Osteocyte (in vitro differentiated cells): ENCODE measurements at places on chromosomes 5 and 9. TPM values are rescaled to one million over a fixed set of nuclear protein-coding genes. Genes with fewer than 3 reads are reported as not detected.

- DNase-seq = no peak
Measured at GRCh38 chr5:97627272-97627671, 444.2 kb upstream of the RIOK2 start.

DNA sequence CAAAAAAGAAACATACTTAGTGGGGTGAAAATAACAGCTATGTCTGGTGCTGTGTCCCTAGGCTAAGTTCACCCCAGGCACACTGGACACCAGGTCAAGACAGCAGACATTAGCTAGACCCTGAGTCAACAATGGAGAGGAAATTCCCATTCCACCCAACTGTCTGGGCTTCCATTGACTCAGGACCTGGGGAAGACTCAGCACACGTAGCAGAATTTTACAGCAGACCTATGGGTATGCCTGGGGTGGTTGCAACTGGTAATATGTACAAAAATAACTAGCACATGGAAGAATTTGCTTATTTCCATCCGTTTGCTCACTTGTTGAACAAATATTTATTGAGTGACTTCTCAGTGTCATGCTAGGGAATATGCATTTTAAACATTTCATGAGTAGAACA is 117.0 kb downstream of the GAS1 start:
- peak; percentile 27 for DNase-seq

ZDHHC11 gene
- 4.4 and 6.3 TPM in 2 replicates for total RNA-seq

DNA sequence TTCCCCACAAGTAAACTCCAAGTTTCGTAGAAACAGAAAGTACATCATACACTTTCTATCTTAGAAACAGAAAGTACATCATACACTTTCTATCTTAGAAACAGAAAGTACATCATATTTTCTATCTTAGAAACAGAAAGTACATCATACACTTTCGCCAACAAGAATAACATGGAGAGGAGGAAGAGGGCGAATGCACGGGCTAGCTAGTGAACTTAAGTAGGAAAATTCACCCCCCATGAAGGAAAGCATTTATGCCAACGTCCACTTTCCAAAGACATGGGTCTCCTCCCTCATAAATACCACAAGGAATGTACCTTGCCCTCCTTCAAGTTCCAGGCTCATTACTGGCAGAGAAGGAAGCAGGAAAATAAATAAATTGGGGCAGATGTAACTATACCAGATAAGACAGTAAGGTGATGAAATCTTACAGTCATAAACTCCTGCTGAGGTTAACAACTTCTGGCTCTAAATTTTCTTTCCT is 64.7 kb downstream of the FRMD3 start:
- DNase-seq = no peak

- DNase-seq = no peak
Measured at GRCh38 chr9:79485258-79485657, 86.5 kb upstream of the TLE4 start.

GRCh38 chr9:3909966-3910650 is 384.3 kb upstream of the RFX3 start:
- no peak for DNase-seq

DNA sequence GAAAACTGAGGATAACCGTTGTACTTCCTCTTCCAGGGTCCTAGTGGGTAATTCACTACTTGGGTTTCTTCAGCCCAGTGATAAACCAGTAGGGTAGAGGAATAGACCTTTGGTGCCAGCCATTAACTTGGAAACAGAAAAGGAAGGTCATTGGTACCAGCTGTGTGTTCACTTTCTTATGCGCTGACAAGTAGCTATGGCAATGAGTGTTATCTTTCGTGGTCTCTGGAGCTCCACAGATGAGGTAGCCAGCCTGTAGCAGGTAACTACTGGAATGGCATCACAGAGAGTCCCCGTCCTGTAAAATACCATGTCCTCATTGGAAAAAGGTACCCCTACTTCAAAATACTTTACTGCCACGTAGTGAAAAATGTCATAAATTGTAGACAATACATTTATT is 2.3 kb downstream of the UHRF2 start:
- DNase-seq = no peak

IL31RA gene
- total RNA-seq = 0.29 TPM in 1 of 2 replicates, not detected in the other

DNA sequence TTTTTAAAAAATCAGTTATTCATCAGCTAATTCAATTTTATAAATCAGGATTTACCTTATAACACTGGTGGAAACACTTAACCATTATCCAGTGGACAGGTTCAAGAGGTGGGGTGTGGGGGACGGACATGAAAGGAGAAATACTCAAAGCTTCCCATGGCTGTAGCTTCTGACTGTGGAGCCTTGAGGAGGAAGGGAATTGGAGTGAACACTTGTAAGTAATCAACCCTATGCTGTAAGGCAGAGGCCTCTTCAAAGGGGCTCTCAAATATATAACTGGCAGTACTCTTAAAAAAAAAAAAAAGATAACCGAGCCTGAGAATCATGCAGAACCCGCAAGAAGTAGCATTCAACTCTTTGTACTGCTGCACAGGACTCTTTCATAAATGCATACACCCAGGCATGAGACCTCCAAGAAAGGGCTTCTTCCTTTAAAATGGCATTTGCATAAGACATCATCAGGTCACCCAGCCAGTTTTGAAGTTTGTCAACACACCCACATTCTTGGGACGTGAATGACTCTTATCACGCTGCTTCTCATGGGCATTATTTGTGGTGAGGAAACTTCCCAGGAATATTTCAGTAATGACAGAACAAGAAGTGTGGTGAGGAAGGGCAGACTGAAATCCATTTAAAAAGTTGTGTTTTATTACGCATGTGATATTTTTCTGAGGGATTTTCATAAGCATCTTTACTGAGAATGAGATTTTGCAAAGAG is 8.1 kb downstream of the OSMR start:
- DNase-seq = no peak

DNA sequence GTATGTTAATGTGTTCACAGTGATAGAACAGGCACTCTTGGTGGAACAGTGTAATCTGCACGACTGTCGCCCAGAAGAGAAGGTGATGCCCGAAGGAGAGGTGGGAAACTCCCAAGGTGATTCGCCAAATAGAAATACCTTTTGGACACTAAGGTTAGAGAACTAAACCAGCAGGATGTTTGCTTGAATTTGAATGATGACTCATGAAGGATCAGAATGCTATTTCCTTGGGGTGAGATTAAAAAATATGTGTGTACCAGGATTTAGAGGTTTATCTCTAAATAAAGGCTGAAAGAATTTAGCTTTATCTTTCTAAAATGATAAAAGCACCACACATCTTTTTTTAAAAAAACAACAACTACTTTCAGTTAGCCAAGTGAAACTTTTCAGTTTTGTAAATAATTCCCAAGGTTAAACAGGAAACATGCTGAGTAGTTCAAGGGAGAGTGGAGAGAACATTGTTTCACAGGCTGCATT is 297.4 kb upstream of the TAS2R1 start:
- DNase-seq = no peak

- no peak for DNase-seq
Measured at GRCh38 chr5:90890180-90890579, 331.6 kb downstream of the ADGRV1 start.

HEMGN gene
- not detected in 2 replicates for total RNA-seq

ANGPTL2 gene
- total RNA-seq = 34.8 and 40.0 TPM in 2 replicates

SPINK7 gene
- not detected in 2 replicates for total RNA-seq

CNTNAP3 gene
- 27.2 and 30.4 TPM in 2 replicates for total RNA-seq

- no peak for DNase-seq
Measured at GRCh38 chr5:94217216-94217615, 401.2 kb downstream of the KIAA0825 start.

DNA sequence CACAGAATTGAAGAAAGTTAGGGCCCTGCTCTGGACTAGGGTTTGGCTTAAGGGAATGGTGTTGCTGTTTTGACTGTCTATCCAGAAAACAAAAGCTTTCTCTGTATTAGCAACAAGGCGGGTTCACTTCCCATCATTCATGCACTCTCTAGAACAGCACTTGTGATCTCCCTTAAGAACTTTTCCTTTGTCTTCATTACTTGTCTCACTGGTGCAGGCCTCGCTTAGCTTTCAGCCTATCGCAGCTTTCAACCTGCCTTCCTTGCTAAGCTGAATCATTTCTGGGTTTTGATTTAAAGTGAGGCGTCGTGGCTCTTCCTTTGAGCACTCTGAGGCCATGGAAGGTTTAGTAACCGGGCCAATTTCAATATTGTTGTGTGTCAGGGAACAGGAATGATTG is 35.2 kb upstream of the LPCAT1 start:
- no peak for DNase-seq
